ENCODE measurements at places on chromosomes 4 and X. TPM values are rescaled to one million over a fixed set of nuclear protein-coding genes. Genes with fewer than 3 reads are reported as not detected.

Gene ACE2
- 0.38 TPM for total RNA-seq

Gene DCAF4L1
- 0.09 TPM for total RNA-seq

Gene ZNF674
- 3.8 TPM for total RNA-seq

DNA sequence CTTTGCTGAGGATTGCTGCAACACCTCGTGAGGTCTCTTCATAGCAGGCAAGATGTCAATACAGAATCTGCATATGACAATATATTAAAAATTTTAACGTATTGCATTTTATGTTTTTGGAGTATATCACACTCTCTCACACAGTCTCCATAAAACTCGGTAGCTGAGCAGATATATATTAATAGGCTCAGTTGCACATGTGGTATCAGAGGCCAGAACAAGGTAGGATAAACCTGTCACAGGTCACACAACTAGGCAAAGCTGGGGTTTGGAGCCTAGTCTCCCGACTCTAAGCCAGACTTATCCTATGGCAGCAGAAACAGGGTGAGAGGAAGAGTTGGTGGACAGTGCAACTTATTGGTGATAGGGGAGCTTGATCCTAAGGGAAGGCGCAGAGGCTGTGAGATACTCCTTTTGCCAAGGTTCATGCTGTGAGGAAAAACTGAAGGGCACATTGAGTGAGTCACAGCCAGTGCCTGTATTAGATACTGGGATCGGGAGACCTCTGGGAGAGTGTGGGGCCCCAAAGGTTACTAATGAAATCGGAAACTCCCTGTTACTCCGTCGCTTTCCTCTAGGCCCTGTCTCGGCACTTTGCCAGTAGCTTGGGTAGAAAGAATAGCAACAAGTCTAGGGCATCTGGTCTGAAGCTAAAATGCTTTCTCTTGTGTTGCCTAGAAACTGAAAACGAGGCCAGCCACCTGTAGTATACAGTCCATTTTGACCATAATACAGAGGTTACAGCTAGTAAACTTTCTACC lies 195.7 kb downstream of the ARHGAP10 start:
- H3K4me3 ChIP-seq = no peak overlapping the region
- H3K4me1 ChIP-seq = no peaks in the 10 kb centered on the region
- H3K27ac ChIP-seq = no peak overlapping the region
- H3K36me3 ChIP-seq = no peaks in the 10 kb centered on the region

- peaks cover 21% of the 10 kb centered on the region for H3K4me1 ChIP-seq
- DNase-seq = no peak
- no peaks in the 10 kb centered on the region for H3K27me3 ChIP-seq
- no peaks in the 10 kb centered on the region for H3K36me3 ChIP-seq
These were observed 153.3 kb downstream of the BCOR start for GRCh38 chrX:39944416-39944815.

Gene MAP7D2
- 2.6 TPM for total RNA-seq
